ENCODE measurements at places on chromosomes 7 and 10.
A peak's percentile ranks its signal among the peaks of the same experiment; 100 is the strongest.

DNA sequence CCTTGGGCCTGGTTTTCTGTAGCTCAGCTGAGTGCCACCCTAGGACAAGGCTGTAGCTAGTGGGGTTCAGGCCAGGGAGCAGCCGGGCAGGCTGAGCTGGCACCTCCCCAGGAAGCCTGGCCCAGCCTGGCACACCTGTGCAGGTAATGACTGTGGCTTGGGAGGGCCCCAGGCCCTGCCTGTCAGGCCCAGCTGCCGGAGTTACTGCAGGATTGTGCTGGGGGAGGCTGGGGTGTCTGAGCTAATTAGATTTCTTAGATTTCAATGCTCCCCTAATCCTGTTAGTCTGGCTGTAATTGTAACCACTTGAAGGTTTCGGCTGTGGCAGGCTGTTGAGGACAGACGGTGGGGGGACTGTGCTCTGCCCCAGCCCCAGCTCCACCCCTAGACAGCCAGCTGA is 6.0 kb downstream of the ZMIZ1 start:
- no peak for DNase-seq

DNA sequence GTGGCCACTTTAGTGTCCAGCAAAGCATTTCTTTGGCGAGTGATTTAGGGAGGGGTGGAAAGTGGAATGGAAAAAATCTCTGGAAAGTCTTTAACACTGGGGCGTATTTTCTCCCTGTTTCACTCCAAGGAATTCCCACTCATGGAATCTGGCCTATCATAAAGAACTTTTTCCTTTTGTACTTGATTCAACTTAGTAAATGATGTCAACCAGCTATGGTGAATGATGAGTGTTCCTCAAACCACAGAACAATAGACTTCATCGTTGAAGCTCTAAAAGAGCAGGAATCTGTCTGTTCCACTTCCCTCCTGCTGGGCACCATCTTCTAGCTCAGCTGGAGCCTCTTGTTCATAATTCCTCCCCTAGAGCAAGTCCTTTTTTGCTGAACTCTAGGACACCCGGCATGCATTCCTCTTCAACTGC is 66.5 kb downstream of the EPDR1 start:
- DNase-seq = peak; percentile 22

- DNase-seq = no peak
These were observed 3.5 kb downstream of the EBF3 start for GRCh38 chr10:129960481-129961156.

DNA sequence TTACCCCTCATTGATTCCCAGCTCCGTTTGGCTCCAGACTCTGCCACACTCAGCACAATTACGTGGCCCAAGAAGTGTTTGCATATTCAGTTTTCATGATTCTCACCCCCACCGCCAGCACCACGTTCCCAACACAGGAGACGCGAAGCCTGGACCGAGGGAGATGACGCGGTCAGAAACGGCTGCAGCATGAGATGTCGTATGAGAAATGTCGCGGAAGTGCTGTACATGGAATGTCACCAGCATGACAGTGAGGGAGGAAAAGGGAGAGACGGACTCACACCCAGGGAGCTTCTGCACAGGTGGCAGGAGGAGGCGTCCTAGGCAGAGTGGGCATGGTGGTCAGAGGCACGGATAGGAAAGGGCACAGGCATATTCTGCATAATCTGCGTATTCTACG is 188.3 kb downstream of the WDR37 start:
- DNase-seq = no peak

- peak; percentile 27 for DNase-seq
These were observed 59.8 kb downstream of the ITIH5 start for GRCh38 chr10:7606951-7607404.

GRCh38 chr7:135704074-135704473 is 23.9 kb downstream of the SLC13A4 start:
- no peak for DNase-seq

DNA sequence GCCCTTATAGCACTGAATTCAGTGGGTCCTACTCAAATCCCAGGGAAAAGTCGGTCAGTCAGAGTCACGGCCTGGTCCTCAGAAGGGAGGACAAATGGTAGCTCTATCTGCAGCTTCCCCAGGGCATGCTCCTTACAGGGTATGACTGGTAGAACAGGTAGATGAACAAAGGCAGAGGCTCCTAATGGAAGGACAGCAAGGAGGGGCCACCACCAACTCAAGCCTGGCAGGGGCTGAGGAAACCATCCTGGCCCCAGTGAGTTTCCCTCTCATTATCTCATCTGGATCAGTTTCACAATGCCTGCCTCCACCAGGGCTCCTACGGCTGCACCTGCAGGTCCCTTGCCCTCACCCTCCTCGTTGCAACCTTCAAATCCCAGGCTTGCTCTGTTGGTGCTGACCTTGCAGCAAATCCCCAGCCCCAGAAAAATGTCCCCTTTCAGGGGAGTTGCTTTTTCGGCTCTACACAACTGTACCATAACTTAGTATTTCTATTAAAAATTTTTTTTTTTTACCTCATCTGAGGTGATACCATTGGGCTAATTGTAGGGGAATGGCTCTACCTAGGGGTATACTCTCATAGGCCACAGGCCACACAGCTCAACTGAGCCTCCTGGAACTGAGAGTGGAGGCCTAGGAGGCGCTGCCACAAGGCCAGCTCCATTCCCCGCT is 2.4 kb upstream of the MYO1G start:
- DNase-seq = no peak

- DNase-seq = no peak
These were observed 85.6 kb upstream of the KDM7A start for GRCh38 chr7:140262242-140262903.

- DNase-seq = peak; percentile 84
These were observed 254.8 kb downstream of the HTR7 start for GRCh38 chr10:90602862-90603610.

DNA sequence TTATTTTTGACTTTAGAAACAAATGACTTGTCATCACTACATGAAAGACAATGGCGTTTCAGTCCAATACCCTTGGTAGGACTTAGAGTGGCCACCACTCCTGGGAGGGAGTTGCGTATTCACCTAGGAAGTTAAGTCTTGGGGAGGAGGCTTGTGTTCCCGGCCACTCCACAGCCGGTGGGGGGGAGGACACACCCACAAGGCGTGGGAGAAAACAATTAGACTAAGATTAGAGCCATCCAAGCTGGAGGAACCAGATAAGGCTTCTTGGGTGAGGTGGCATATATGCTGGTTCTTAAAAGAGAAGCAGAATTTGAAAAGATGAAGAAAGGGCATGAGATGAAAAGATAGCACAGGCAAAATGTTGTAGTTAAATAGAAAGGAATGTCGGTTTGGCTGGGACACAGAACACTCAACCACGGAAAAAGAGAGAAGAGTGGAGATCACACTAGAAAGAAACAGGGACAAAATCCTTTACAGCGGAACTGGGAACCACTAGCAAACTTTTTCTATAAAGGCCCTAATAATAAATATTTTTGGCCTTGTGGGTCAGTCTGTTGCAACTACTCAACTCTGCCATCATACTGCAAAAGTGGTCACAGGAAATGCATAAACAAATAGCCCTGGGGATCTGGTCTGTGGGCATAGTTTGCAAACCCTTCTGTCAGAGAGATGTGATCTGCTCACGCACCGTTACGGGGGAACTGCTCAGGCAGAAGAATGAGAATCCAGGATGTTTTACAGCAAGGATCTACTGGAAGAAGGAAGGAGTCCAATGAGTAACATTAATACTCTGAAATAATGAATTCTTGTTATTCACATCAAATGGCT is 651.8 kb downstream of the PARD3 start:
- DNase-seq = peak; percentile 44

- DNase-seq = no peak
These were observed 83.1 kb downstream of the ADARB2 start for GRCh38 chr10:1654247-1654646.

GRCh38 chr7:150715738-150716137 is 675 bp upstream of the GIMAP1 start:
- no peak for DNase-seq

DNA sequence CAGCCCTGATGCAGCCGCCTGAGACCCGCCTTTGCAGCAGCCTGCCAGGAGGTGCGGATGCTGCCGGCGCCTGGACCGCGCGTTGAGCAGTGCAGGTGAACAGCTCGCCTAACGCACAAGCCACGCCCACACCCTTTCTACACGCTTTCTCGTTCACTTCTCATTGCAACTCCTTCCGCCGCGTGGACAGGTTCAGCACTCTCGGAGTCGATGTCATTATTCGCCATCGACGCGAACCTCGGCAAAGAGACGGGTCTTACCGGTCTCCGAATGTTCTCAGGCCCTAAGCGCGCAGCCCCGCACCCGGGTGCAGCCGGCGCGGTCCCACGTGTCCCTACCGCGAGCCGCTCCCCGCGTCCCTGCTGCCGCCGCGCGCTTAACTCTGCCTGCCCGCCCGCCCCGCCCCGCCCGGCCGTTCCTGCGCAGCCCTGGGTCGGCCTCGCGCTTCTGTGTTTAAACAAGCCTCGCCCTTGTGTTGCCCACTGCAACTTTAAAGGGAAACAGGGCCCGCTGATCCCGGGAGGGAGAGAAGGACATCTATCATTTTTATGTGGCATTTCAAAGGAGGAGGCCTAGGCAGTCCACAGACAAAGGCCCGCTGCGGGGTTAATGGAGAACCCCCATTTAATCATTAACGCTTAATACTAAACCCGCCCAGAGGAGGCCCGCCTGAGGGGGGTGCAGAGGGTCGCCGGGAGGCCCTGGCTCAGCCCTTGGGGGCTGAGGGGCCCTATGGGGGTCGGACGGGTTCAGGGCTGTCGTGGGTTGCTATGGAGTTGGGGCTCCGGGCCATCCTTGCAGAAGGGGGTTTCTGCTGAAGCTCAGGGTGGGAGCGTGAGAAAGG is 128.5 kb downstream of the WDR11 start:
- DNase-seq = peak; percentile 3

DNA sequence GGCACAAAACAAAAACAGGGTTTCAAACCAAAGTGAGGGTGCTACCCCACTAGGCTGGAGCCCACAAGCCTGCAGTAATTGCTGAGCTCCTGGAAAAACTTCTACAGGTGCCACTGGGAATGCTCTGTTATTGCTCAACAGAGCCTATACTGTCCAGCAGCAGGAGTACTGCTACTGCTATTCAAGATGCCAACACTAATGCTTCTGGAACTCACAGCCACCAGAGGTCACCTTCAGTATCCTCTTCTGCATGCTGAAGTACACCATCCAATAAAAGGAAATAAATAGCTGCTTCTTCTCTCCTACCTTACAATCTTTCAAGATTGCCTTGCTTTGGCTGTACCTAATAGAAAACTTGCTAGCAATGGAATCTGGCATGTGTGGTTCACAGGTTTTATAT is 222.0 kb downstream of the LRRN3 start:
- DNase-seq = peak; percentile 8

GRCh38 chr10:127932521-127933270 is 25.8 kb downstream of the PTPRE start:
- no peak for DNase-seq

DNA sequence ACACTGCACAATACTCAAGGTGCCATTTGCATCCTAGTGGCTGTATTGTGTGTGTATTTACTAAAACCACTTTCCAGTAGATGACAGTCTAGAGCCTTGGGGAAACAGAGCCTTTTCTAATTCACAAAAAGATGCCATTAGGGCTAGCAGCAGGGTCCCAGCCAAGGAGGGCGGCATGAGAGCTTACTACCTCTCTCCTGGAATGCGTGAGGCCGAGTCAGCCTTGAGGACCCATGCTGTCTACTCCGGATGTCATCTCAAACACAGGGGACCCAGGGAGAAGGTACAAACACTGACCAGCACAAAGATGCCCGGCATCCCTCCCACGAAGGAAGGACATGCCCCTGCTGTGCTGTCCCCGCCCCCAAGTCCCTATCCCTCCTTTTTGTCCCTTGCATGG is 65.5 kb downstream of the CYCS start:
- no peak for DNase-seq

DNA sequence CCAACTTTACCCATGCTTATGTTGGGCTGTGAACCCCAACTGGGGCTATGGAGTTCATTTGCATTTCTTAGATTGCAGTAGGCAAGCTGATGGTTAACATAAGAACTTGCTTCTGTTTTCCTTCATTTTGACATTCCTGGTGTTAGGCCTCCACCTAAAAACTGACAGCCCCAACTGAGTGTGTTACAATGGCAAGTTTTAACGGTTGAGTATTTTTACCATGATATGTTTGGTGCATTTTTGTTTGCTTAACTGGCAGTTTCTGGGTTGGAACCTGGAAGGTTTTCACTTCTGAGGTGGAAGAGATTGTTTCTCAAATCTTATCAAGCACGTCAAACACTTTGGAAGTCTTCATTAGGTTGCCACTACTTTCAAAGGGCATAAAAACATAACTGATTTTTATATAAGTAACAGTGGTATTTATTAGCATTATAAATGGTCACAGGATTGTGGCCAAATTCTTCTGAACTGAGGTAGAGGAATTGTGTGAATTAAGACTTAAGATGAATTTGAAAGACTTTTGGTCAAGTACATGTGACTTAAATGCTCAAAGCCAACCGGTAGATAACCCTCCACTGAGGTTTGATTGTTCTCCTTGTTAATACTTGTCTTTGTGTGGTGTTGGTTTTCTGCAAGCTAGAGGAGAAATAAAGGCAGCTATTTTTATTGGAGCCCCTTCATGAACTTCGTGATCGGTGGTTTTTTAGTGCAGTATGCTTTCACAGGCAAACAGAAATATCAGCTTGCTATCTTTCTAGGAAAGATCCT is 2.8 kb downstream of the BMI1 start:
- DNase-seq = no peak

DNA sequence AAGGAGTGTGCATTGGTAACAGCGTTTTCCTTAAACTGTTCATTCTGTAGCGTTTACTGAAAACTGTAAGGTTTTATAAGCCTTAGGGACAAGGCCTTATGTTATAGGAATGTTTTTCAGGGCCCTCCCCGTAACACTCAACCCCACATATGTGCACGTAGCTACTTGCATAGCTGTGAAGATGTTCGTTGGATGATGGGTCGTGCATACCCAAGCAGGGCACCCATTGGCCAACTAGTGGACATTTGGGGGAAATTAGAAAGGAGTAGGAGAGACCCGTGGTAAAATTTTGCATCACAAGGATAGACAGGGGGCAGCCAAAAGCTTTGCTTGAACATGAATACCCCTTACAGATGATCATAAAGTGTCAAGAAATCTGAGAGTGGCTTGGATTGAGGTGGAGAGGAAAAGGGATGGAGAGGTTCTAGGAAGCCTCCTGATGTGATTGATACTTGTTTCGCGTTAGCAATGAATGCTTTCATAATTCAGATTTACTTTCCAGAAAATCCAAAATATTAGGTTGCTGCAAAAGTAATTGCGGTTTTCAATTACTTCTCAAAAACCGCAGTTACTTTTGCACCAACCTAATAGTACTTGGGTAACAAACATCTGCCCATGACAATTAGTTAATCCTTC is 878 bp downstream of the SEC61A2 start:
- DNase-seq = peak; percentile 75

DNA sequence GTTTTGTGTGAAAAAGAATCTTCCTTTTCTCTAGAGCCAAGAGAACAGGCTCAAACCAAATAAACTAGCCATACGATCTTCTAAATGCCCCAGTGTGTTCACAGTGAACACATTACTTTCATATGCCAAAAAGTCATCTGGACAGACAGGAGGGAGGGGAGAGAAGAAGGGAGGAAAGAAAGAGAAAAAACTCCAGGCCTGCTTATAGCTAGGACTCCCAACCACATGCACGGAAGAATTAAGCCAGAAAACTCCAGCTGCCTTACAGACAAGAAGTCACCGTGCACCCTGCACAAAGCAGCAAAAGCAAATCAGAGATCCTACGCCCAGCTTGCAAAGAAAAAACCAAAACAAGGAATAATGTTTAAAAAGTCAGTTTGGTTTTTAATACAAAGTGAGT is 34.3 kb downstream of the SNX8 start:
- DNase-seq = no peak

GRCh38 chr10:80687476-80687789 is 149.7 kb downstream of the SH2D4B start:
- DNase-seq = no peak
